ENCODE measurements at places on chromosomes 16 and 17.

DNA sequence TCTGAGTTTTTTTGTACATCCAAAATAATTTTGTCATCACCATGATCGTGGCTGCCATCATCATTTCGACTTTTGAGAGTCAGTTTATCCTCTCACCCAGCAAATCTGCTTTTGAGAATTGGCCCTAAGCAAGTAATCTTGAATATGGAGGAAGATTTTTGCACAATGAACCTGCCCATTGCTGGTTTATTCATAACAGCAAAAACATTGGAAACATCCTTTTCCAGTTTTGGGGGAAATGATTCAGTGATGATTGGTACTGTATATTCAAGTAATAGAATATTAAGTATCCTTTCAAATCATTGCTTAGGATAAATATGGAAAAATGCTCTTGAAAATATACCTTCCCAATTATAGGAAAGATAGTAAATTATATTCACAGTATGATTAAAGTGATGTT lies 53.1 kb downstream of the PRKCA start:
- DNase-seq, result no peak

DNA sequence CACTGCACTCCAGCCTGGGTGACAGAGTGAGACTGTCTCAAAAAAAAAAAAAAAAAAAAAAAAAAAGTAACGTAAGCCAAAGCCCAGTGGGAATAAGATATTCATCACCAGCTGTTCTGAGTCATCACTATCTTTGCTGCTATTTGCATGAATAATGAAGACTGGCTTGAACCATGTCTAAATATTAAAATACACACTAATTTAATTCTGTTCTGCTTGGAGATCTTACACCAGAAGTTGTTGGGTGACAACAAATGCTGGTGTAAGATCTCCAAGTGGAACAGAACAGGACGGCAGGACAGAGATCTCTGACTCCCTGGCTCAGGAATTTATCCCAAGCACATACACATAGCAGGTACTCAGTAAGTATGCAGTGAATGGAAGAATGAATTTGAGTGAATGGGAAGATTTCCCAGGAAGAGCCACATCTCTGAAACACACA lies 19.6 kb downstream of the DNAH17 start:
- DNase-seq, result peak; percentile 40

- DNase-seq, result peak; percentile 41
These were observed 885 bp downstream of the ZNF207 start for GRCh38 chr17:32350666-32351418.

- DNase-seq, result peak; percentile 25
These were observed 10.5 kb upstream of the ALDOA start for GRCh38 chr16:30054959-30055553.
